ENCODE measurements at places on chromosomes 3 and 15.

GRCh38 chr3:128173849-128174248 is 20.6 kb downstream of the EEFSEC start:
- DNase-seq = no peak

GRCh38 chr3:26118165-26118564 is 328.3 kb downstream of the OXSM start:
- DNase-seq = no peak

DNA sequence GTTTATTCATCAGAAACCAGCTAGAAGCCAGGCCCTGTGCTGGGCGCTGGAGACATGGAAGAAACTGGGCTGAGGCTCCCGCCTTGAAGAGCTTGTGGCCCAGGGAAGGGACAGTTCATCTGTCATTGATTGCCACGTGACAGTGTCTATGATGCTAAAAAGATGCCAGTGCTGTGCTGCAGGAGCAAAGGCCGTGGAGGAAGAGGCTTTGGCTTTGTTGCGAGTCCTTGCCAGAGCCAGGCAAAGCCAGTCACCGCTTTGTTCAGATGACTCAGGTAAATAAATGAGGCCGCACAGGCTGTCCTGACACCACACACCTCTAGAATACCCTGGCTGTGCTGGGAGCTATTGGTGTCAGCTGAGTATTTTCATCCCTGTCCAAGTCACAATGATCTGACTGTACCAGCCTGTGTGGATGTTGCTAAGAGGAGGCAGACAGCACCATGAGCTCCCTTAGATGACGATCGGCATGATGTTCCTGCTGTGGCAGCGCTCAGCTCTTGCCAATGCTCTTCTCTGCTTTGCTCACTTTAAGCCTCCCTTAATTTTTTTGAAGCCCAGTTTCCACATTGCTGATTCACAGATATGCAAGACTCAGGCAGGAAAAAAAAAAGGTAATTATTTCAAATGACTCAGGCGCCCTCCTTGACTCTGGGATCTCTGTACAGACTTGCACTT is 77.5 kb downstream of the CCNL1 start:
- DNase-seq = no peak

GRCh38 chr15:83992324-83993031 is 243.1 kb upstream of the GOLGA6L4 start:
- no peak for DNase-seq

DNA sequence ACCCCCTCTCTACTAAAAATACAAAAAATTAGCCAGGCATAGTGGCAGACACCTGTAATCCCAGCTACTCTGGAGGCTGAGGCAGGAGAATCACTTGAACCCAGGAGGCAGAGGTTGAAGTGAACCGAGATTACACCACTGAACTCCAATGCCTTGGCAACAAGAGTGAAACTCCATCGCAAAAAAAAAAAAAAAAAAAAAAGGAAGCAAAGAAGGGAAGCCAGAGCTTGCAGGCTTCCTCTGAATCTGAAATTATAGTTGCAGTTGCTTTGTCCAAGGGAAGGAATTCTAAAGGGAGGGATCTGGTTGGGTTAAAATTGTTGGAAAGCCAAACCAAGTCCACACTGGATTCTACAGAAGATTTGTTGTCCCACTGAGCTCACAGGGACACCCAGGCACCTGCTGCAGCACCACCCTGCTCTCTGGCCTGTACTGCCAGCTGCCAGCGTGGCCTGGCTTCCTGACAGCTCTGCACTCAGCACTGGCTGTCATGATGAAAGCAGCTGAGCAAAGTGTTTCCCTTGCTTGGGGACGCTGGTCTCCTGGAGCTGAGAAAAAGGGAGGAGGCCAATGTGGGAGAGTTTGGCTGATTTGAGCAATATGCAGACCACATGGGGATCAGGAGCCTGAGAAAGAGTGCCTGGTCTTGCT is 88.8 kb upstream of the HES1 start:
- no peak for DNase-seq

- DNase-seq = no peak
Observed at GRCh38 chr15:69664572-69665571, 212.3 kb downstream of the RPLP1 start.

DNA sequence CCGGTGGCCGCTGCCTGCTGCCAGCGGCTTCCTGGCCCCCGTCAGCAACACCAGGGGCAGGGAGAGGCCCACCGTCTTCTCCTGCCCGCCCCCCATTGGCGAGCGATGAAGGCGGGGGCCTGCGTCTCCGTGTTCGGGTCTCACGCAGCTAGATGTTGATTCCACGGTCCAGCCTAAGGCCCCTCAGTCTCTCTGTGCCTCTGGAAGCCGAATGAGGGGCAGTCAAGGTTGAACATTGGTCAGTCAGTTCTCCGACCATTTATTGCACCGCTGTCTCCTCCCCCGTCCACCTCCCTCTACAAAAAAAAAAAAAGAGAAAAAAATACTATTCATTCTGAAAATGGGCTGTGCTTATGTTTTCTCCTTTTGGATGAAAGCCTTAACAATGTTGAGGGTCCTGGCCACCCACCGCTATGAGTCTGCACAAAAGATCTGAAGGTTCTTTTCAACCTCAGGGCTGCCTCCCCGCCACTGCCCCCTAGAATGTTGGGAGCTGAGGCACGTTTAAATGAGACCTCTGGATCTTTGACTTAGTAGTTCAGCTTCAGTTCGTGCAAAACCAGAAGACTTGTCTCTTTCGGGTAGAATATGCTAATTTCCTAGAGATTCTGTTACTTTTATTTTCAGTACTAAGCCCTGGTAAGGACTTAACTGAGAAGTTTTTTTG is 736 bp downstream of the IREB2 start:
- no peak for DNase-seq

DNA sequence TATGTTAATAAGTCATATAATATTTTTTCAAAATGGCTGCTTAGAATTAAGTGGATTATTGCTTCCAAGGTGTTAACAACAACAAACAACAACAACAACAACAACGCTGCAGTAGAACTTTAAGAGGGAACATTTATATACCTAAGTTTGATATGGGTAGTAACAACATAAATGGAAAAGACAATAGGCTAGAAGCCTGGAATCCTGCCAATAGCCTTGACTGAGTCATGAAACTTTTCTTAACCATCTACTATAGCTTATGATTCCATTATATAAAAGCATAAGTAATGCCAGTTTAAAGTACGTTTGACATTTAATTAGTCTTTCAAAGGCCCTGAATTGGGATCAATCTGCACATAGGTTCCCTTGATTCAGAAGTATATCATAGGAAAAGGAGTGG is 31.2 kb downstream of the SATB1 start:
- no peak for DNase-seq

DNA sequence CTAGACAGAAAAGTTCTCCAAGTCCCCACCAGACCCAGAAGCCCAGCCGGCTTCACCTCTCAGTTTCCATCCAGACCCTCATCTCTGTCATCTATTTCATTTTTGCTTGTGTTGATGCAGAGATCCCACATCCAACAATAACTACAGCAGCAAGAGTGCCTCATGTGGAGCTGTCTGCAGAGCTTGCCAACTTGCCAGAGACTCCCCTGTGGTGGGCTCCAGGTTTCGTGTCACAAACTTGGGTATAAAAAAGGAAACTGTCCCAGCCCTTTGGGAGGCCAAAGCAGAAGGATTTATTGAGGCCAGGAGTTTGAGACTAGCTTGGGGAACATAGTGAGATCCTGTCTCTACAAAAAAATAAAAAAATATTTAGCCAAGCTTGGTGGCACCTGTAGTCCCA is 182.4 kb upstream of the ATP10A start:
- no peak for DNase-seq

DNA sequence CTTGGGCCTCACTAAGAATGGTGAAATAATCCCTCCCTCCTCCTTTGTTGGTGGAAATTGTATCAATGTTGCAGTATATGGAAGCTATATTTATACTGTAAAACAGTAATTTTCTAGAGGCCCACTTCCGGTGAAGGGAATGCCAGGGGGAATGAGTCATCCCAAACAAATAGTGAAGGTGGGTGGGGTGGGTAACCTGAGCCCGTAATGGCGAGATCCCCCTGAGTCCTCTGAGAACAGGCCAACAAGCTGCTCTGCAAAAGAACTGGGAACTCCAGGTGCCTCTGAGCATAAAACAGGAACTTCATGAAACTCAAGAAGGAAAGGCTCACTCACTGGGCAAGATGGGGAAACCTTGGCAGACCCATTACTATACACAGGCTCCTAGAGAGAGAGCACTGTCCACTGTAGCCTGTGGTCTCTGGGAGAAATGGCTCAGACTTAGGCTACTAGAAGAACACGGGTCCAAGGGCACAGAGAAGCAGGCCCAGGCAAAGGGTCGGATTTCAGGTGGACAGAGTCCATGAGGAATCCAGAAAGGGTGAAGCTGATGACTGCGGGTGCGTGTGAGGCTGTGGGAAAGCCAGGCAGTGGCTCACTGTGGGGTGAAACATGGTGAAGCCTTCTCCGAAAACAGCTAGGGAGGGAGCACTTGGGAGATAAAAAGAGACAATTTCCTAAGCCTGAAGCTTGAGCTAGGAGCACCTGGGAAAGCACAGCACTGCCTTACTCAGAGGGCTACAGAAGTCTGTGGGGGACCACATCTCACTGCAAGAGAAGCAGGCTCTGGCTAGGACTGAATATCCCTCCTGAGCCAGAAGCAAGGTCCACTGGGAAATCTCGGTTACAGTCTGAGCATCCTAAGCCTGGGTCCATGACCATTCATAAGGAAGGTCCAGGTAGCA is 19.8 kb downstream of the LARP6 start:
- DNase-seq = peak; percentile 46

GRCh38 chr15:100716456-100717085 is 114.2 kb downstream of the ASB7 start:
- DNase-seq = no peak

- no peak for DNase-seq
Observed at GRCh38 chr15:62647202-62647842, 395.2 kb upstream of the TPM1 start.

GRCh38 chr3:193974671-193975535 is 161.0 kb upstream of the HES1 start:
- DNase-seq = no peak

DNA sequence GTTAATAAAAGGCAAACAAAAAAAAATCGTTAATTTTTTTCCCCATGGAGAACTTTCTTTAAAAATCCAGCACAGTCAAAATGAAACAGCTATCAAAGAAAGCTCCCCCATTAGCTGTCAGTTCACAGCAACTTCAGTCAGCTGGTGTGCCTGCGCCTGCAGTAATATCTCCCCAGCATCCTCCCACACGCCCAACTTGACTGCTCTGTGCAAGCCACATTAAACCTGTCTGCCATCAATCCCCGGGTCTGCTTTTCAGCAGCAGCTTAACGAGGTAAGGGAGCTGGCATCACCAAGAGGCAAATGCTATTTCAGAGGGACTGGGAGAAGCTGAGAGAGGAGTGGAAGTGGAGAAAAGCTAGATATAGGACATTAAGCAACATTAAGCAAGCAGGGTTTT is 337.5 kb downstream of the GAP43 start:
- DNase-seq = no peak

DNA sequence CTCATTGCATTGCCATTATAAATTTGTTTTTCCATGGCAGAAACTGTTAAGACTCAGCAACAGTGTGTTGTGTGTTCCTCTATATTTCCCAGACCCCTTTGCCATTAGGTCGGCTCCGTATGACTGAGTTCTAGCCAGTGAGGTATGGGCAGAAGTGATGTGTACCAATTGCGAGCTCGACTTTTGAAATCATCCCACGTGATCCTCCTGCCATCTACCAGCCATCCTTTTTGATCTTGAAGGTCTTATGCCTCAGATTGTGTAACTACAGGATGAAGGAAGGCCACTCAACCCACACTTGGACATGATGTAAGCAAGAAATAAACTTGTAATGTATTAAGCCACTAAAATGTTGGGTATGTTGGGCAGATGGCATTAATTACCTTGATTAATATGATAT is 562.3 kb downstream of the PDCD6IP start:
- DNase-seq = no peak

DNA sequence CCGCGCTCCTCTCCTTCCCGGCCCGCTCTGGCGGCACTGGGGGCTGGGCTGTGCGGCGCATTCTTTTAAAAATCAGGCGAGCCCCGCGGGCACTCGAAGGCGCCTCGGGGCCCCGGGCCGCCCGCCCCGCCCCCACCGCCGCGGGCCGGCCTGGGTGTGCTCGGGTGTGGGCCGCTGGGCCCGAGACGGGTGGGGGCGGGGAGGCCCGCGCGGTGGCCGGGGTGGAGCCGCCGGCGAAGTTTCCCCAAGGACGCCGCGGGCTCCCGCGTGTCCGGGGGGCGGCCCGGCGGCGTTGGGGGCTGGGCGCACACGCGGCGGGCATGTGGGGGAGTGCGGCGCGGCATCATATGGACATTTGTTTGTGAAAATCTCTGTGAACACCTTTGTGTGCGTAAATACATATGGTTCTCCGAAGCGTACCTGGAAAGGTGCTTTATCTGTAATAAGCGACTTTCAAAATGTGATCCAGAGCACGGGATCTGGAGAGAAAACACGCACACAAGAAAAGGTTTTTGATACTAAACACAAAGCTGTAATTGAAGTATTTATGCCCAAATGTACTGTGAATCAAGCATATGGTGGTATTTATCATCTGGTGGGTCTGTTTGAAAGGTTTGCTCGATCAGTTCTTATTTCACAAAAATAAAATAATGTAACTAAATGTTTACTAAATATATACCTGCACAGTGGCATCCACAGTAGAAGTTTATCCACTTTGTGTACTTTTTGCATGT is 612 bp upstream of the TBL1XR1 start:
- no peak for DNase-seq

DNA sequence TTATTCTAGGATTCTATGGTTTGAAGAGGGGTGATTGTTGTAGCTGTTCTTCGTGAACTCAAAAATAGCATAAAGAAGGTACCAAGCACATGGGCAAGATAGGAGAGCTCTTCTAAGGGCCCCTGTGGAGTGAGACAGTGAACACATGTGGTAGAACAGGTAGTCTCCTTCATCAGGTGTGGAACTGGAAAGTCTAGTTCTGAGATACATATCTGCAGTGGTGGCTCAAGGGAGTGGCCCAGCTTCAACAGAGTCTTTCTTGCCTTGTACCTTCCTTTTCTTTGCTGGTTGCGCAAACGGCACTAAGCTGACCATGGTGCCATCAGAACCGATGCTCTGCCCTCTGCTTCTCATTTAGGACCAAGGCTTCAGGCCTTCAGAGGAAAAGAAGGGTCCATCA is 65.2 kb downstream of the CERS3 start:
- DNase-seq = no peak

- no peak for DNase-seq
Observed at GRCh38 chr15:69472562-69472961, 19.9 kb downstream of the RPLP1 start.

DNA sequence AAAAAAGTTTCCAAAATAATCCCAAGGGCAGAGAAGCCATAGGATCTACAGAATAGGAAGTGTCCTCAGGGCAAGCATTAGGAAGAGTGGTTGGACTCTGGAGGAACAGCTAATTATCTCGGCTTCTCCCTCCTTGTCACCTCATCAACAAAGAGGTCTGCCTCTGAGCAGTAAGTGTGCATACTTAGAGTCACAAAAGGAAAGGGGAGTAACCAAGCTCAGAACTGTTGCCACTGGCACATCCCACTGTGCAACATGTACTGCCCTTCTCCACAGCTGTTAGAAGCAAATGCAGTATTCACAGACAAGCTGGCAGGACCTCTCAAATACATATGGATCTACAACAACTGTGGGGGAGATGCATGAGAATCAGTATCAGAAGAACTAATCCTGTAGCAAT is 31.5 kb downstream of the NGLY1 start:
- DNase-seq = no peak

- DNase-seq = no peak
Observed at GRCh38 chr3:151171145-151171757, 31.8 kb downstream of the GPR171 start.

GRCh38 chr3:53956586-53956985 is 64.9 kb upstream of the SELENOK start:
- DNase-seq = no peak
